GM06990 (cell line): ENCODE measurements at places on chromosomes 12 and 14.

DNA sequence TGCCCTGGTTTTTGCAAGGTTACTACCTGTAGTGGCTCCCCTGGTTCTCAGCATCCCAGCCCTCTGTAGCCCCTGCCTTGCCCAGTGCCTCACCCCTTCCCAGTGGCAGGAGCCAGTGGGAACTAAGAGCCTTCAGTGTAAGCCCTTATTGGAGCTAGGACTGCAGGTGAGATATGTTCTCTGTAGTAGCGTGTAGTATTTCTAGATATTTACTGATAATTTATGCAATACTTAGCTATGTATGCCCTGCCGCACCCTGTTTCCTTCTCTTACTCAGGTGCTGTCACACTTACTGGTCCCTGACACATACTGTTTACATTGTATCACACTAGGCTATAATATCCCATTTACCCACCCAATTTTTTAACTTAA lies 3.6 kb downstream of the BMAL2 start:
- DNase-seq: no peak

GRCh38 chr14:101335061-101335661 lies 226.1 kb upstream of the DIO3 start:
- no peak for DNase-seq

DNA sequence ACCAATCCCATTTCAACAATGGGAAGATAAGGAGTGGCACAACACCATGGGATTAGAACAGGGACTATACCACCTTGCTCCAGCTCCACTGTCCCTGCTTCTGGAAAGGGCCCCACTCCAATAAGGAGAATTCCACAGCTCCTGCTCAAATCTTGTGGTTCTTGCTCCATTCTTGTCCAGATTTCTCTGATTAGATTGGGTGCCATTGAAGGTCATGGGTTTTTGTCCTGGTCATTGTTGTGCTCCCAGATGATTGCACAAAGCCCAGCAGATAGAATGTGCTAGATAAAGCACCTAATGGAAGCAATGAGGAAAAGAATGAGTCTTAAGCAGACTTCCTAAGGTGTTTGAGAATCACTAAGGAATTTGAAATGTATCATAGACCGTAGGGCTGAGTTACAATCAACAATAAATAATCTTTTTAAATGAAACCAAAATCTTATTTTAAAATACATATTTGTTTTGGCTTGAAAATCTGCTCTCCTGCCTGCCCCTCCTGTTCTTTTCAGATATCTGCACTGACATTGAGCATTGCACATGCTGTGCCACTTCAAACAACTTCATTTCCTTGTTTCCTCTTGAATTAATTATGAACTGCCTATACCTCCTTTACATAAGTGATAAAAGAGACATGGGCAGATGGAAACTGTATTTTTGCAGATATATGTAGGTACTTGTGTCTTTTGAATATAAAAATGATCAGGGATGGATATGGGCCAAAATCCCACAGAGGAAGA lies 115.9 kb downstream of the FGD4 start:
- no peak for DNase-seq

DNA sequence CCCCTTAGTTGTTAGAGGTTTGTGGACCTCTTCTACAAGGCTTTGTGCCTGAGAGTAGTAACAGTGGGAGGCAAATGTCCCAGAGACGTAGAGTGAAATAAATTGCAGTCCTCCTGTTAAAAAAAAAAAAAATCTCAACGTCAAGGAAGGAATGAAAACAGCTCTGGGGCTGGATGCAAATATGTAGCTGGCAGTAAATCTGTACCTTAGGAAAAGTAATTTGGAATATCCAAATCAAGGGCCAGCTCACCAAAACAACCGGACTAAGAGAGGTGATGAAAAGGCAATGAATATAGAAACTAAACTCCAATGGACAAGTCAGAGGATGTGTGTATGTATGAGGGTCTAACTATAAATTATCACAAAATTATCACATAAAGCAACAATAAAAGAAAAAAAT lies 27.0 kb downstream of the SINHCAF start:
- no peak for DNase-seq

GRCh38 chr12:132411457-132411856 lies 78.5 kb upstream of the FBRSL1 start:
- no peak for DNase-seq

DNA sequence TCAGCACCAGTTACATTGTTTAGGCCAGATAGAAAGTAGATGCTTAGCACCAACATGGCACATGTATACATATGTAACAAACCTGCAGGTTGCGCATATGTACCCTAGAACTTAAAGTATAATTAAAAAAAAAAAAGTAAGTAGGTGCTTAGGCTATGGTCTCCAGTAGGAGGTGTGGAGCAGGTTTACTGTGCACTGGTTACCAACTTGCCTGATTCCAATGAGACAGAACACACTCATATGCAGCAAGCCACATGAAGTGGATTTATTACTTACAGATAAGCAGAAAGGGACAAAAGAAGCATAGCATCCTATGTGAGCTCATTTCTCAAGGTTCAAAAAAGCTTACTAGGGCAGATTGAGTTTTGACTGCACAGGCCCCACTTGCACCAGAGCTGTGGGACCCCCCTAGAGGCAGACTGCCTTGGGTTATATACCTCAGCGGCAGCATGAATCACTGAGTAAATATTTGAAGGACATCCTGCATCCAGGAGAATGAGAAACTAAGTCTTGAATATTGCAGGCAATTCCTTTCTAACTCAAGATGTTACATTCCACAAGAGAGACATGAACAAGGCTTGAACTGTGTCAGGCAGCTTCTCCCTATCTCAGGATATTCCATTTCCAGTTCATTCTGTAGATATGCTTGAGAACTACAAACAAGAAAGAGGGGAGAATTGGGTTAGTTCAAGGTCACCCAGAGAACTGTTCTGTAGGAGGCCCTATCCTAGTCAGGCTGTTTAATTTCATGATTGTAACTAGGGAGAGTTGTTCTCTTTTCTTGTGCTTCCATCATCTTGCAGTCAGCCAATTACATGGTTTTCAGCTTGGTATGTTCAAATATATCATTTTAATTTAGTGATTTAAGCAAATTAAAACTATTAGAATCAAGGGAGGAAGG lies 30.1 kb downstream of the LRFN5 start:
- DNase-seq: no peak
